Left colon (tissue), 2 donors: ENCODE measurements at places on chromosomes 1 and 21. TPM values are rescaled to one million over a fixed set of nuclear protein-coding genes. Genes with fewer than 3 reads are reported as not detected.

DNA sequence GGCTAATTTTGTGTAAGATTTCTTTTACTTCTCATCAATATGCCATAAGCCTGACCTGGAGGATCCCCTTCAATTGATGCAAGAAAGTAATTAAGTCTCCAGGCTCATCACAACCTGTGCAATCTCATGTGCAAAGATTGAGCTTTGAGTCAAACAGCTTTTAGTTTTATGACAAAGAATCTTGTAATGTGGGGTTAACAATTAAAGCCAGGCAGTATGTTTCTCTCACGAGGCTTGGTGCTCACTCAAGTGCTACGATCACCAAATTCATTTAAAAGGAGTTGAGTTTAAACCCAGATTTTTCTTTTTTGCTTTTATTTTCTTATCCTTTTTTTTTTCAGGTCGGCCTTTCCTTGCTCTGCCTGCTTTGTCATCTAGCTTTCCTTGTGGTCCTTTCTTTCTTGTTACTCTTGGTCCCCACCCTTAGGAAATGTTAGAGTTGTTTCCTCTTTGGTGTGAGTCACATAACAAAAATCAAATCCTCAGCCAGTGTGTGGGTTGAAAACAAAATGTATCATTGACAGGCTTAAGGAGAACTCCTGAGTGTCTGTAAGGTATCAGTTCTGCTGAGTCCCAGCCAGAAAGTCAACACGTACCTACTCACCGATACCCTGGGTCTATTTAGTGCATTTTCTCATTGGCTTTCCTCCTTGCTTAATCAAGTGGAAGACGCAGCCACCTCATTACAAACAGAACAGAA is 1037.2 kb downstream of the ADGRL2 start:
- DNase-seq, result no peak

DNA sequence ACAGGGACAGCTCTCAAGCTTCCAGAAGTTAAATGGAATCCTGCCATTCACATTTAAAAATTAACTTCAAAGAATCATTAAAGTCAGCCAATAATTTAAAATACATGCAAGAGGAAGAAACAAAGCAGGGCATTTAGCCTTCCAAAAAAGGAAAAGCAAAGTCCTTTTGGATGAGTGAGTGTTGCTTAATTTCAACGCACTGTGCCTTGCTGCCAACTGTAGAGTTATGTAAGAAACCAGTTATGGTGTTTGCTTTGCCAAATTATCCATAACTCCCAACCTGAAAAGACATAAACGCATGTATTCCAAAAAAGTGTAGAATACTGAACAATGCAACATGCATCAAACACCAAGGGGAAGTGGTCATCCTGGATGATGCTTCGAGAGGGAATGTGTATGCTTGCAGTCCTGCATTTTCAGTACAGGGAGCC is 16.1 kb upstream of the KCNE1 start:
- no peak for DNase-seq

DNA sequence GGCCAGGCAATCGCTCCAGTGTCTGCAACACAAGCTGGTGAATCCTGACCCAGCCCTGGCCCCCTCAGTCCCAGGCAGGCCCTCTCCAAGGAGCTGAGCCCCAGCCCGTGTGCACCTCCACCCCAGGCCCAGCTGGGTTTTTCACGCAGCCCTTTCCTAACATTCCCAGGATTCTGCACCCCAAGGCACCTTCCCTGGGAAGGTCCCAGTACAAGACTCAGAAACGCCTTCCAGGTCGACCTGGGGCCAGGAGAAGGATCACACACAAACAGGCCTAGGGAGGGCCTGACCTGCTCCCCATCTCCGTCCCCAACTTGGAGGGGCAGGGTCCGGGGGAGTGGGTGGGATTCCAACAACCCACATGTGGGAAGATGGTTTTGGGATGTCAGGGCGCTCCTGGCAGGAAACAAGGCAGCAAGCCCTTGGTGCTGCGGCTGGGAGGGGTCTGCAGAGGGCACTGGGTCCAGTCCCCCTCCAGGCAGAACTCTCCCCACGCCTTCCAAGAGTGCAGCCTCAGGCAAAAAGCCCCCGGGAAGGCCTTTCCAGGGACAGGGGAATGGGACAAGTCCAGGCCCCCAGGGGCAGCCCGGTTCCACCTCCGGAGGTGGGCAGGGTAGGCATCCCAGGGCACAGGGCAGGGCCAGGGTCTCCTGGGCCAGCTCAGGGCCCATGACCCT is 58.3 kb downstream of the KCNAB2 start:
- DNase-seq, result no peak

DNA sequence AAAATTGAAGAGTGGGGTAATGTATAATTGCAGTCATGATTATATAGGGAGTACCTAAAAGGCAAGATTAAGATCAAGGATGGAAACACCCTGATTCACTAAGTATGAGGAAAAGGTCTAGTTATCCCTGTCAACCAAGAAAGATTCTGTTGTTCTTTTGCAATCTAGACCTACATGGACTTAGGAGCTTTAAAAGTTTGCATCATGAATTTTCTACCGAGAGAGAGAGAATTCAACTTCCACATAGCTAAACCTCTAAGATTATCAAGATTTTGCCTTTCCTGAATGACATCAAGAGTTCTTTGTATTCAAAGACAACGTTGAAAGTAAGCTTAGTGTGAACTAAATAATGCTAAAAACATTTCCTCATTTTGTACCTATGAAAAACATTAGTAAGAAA is 78.8 kb upstream of the RBM34 start:
- no peak for DNase-seq

DNA sequence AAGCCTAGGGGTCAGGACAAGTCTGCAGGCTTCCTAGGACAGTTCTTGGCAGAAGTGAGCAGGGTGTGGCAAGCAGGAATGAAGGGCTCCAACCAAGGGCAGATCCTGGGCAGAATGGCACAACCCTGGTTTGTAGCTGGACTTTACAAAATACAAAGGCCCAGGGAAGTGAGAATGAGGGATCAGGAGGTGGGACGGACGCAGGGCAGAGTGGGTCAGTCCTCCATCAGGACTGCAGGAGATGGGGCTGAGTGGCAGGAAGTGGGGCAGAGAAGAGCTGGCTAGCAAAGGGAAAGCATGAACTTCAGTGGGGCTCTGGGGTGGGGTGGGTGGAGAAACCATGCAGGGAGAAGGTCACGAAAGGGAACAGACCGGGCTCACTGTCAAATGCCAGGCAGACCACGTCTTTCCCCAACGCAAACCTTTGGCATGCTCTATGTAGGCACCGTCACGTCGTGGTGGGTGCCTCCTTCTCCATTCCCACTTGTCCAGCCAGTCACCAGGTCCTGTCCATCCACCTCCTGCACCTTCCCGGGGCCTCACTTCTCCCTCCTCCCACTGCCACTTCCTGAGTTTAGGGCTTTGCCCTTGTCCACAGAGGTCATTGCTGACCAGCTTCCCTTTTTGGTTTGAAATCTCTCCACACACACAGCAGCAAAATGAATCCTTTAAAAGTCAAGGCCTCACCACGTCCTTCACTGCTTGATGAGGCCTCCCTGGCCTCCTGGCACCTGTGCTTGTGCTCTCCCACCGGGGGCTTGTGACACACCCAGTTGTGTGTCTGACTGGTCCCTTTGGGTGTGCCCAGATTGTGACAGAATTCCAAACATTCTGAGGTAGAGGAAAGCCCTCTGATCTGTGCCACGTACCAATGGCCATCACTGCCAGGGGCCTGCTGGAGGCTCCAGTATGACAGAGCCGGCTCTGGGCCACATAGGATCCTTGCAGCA is 8.7 kb upstream of the CLDN19 start:
- DNase-seq, result no peak

DNA sequence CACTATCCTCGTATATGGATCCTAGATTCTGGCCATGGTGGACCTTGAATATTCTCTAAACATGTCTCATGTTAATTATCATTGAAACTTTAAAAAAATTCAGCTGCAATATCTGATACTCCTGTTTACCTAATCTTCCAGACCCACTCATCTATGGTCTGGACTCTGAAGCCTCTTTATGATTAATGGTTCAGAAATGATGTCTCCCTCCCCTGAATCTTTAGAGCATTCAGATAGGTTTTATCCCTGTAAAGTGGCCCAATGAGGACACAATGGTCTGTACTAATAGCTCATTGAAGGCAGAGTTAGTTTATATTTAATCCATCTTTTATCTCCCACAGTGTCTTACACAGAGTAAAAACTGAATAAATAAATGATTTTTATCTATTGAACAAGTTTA is 53.0 kb upstream of the DUSP10 start:
- no peak for DNase-seq

DNA sequence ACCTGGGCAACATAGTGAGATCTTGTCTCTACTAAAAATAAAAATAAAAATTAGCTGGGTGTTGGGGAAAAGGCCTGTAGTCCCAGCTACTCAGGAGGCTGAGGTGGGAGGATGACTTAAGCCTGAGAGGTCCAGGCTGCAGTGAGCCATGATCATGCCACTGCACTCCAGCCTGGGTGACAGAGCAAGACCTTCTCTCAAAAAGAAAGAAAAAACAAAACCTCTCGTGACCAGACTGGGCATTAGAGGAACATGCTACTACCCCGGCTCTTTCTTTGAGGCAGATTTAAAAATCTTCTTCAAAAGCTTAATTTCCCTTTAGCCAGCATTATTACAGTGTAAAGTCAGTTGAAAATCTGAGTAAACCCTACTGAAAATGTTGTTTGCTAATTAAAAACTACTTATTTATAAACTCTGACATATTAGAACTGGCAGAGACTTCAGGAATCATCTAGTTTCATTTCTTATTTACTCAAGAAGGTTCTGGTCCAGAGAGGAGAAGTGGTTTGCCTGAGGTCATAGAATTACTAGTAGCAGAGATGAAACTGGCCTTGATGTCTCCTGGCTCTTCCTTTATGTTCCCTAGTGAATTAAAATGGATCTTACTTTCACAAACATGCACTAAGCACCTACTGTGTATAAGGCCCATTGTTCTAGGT is 11.6 kb upstream of the ELAVL4 start:
- no peak for DNase-seq

DNA sequence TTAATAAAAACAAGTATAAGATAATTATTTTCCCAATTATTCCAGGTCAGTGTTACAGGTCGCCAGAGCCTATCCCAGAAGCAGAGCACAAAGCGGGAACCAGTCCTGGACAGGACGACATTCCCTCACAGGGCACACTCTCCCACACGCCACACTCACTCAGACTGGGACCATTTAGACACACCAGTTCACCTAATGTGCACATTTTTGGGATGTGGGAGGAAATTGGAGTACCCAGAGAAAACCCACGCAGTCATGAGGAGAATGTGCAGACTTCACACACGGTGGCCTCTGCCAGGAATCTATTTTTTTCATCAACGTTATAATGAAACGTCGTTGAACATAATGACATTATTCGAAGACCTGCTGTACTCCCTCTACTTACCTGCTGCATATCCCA is 20.5 kb upstream of the NRDC start:
- DNase-seq, result no peak

GRCh38 chr21:28704746-28705145 is 287.9 kb downstream of the LTN1 start:
- no peak for DNase-seq

DNA sequence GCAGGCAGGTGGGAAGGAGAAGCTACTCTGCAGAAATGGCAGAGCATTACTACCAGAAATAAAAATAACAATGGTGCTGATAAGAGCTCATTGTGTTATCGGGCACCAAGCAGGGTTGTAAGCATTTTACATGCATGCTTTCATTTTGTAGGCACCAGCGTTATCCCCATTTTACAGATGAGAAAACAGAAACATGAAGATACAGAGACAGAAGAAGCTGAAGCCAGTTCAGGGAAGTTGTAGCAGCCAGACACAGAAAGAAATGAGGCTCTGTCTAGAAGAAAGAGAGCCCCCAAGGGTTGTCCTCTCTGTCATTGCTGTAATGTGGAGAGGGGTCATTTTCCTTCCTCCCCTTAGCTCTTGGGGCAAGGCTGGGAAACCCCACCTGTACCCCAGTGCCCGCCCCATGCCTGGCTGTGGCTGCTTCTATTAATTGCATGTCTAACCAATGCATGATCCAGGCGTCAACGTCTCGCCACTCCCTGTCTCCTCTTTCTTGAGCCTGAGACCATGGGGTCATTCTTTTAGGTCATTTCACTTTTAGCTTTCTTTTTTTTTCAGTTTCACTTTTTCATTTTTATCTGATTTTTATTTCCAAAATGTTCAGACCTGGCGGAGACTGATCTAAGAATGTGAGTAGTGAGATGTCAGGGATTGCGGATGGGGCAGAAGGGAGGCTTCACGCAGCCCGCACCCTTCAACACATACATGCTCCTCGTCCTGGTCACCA is 6.8 kb downstream of the OLIG1 start:
- no peak for DNase-seq

- DNase-seq, result no peak
Observed at GRCh38 chr1:80436851-80437250, 1363.9 kb upstream of the ADGRL2 start.

GRCh38 chr1:41913014-41913413 is 5.7 kb downstream of the HIVEP3 start:
- no peak for DNase-seq

DNA sequence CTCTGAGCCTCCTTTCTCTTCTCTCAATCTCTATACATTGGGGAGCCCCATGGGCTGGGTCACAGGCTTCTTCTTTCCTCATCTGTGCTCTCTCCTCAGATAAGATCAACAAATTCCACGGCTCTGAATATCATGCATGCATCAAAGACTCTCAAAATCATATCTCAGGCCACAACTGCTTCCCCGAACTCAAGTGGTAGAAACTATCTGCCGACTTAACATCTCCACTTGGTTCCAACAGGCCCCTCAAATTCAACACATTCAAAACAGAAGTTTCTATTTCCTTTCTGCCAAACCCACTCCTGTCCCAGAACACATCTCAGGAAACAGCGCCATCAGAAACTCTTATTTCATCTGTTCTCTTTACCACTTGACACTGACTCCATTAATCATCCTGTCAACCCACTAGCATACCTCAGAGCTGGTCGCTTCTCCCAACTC is 16.7 kb downstream of the DDX59 start:
- DNase-seq, result no peak

GRCh38 chr1:66371233-66372005 is 162.5 kb upstream of the SGIP1 start:
- DNase-seq, result no peak

- DNase-seq, result peak; percentile 66
Observed at GRCh38 chr1:94011709-94012595, 102.7 kb upstream of the GCLM start.

DNA sequence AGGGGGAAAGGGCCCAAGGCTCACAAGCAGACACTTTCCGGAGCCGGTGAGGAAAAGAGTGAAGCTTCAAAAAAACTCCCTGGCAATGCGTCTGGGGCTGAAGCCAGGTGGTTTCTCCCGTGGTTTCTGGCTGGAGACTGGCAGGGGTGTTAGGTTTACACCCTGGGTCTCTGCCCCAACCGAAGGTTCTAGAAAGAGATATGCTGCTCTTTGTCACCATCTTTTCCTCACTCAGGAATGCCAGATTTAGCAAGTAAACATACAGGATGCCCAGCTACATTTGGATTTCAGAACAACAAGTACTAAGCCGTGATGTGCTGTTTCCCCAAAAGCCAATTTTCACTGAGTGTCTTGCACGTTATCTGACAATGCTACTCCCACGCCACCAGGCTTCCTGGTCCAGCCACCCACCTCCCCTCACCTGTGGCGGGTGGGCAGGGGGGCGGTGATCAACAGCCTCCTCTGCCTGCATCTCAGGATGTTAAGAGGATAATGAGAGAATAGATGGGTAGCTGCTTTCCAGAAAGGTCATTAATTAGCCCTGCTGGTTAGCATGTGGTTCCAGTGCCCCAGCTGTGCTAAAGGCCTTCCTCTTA is 69.6 kb upstream of the OLIG2 start:
- DNase-seq, result no peak

- no peak for DNase-seq
Observed at GRCh38 chr21:41952568-41953248, 1.1 kb downstream of the C2CD2 start.

The SUSD4 gene
- 0.15 TPM for total RNA-seq

The TTLL7 gene
- 2.8 TPM for total RNA-seq

The PRDM2 gene
- total RNA-seq, result 33.3 TPM

The GPR25 gene
- 0.64 TPM for total RNA-seq

The KRTAP13-2 gene
- 1.9 TPM for total RNA-seq

The GGPS1 gene
- 30.9 TPM for total RNA-seq

The KLHDC7A gene
- 1.4 TPM for total RNA-seq

The RPE65 gene
- total RNA-seq, result not detected
